ENCODE measurements at places on chromosomes 2 and 18. TPM values are rescaled to one million over a fixed set of nuclear protein-coding genes. Genes with fewer than 3 reads are reported as not detected.

DNA sequence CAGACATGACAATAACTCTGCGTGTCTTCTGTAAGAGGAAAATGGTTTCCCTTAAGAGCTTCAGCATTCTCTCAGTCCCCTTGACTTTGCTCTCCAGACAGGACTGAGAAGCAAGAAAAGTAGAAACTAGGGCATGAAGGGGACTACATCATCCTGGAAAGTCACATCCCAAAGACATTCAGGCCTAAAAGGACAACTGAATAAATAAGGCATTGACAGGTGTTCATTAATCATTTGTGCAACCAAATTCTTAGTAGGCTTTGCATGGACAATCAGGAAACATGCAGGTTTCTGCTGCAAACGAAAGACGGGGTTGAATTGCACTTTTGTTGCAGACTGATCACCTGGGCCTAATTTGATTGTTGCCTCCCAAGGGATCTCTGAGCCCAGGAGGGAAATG is 1.2 kb upstream of the SGPP2 start:
- H3K27ac ChIP-seq, result no peak overlapping the region
- no peak overlapping the region for H3K4me3 ChIP-seq
- H3K27me3 ChIP-seq, result peaks cover 2% of the 10 kb centered on the region
- peaks cover 5% of the 10 kb centered on the region for H3K4me1 ChIP-seq
- no peak for DNase-seq

DNA sequence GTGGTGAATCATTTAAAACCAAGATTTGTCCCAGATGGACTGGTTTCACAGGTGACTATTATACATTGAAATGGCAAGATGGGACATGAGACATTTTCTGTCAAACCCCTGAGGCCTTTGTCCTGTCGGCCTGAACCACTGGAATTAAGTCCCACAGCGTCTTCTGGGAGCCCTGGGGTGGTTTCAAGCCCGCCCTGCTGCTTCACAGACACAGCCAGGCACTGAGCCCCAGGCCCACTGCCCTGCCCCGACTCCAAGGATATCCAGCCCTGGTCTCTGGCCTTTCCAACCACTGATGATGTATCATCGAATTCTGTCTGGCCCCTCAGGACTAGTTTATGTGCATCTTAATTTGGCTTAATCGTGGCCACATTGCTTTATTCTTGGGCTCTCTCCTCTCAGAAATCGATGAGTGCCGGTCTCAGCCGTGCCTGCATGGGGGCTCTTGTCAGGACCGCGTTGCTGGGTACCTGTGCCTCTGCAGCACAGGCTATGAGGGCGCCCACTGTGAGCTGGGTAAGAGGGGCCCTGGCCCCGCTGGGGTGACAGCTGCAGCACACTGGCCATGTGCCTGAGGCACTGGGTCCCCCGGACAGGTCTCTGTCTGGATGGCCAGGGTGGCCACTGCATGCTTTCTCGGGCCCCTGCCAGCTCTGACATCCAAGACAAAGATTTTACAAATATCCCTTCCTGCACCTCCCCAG is 39.5 kb downstream of the MTERF4 start:
- no peaks in the 10 kb centered on the region for H3K27me3 ChIP-seq
- H3K36me3 ChIP-seq, result no peaks in the 10 kb centered on the region
- H3K4me3 ChIP-seq, result no peak overlapping the region

UCN gene
- total RNA-seq, result 1.4 TPM

DPYSL5 gene
- total RNA-seq, result not detected

MEP1B gene
- not detected for total RNA-seq

Measured in kidney (tissue), 22 donors.